ENCODE measurements at places on chromosomes 5 and 9. TPM values are rescaled to one million over a fixed set of nuclear protein-coding genes. Genes with fewer than 3 reads are reported as not detected.

DNA sequence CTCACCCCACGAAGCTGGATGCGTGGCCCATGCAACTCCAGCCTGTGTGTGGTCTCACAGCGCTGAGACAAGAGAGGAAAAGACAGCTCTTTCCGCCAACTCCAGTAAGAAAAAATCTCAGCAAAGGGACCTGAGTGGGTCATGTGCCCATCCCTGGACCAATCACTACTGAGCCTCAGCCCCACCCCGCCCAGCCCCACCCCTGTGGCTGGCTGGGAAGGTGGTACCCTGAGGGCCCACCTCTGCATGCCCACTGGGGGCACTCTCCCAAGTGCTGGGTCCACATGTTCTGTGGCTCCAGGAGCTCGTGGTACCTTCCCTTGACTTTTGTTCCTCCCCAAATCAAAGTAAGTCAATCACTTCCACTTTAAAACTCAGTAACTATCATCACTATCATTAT, 105.1 kb upstream of the SMIM23 start:
- no peak overlapping the region for H3K4me3 ChIP-seq
- no peak for DNase-seq
- no peaks in the 10 kb centered on the region for H3K36me3 ChIP-seq
- H3K4me1 ChIP-seq: no peaks in the 10 kb centered on the region
- H3K27ac ChIP-seq: no peak overlapping the region

DNA sequence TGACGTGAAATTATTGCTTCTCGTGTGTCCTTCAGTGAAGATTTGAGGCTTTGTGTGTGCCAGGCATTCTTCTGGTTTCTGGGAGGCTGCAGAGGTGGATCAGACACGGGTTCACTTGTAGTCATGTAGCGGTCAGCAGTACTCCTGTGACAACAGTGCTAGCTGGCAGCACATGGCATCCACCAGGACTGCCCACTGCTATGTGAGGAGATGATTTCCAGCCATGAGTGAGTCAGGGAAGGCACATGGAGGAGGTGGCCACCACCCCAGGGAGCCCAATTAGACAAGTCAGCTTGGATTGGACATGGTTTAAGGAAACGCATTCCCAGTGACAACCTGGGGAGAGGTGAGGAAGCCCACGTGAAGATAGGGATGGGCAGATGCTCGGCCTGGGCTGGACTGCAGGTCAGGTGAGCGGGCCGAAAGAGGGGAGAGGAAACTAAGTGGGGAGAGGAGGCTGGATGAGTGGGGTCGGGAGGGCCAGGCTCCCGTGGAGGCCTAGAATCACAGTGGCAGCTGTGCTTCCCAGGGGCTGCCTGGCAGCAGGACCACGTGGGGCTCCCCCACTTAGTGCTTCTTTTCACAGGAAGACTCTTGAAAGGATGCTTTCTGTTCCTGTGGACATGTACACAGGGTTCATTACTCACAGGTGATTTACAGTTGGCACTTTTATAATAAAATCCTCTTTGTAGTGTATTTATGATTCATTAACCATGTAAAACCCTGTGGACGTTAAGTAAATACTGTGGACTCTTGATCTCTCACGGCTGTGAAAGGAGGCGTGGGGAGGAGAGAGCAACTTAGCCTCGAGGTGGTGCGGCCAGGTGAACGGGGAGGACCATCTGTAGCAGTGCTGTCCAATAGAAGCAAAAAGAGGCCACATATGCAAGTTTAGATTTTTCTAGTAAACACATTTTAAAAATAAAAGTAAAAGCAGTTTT, 80.0 kb upstream of the OTULINL start:
- H3K27ac ChIP-seq: no peak overlapping the region
- H3K4me3 ChIP-seq: no peak overlapping the region
- H3K4me1 ChIP-seq: no peaks in the 10 kb centered on the region
- H3K27me3 ChIP-seq: no peaks in the 10 kb centered on the region

DNA sequence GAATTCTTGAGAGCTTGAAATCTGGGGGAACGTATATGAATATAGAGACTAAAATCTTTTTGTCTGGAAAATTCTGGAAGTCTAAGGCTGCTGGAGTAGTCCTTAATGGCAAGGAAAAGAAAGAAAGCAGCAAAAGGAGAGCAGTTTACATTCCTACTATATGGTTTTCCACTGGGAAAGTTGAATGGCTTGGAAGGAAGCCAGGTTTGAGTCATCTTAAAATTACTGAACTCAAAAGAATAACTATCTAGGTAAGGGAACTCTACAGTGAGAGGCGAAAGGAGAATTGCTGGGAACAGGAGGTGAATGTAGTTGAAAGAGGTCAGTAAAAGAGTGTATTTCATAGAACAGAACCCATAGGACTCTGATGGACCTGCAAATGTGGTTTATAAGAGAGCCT, 258.1 kb upstream of the EDIL3 start:
- H3K27me3 ChIP-seq: no peaks in the 10 kb centered on the region
- H3K4me3 ChIP-seq: no peak overlapping the region
- H3K4me1 ChIP-seq: no peaks in the 10 kb centered on the region
- no peak overlapping the region for H3K27ac ChIP-seq

- no peaks in the 10 kb centered on the region for H3K27me3 ChIP-seq
- no peak overlapping the region for H3K4me3 ChIP-seq
- H3K36me3 ChIP-seq: no peaks in the 10 kb centered on the region
- H3K4me1 ChIP-seq: no peaks in the 10 kb centered on the region
Measured at GRCh38 chr5:72486371-72486770, 20.8 kb downstream of the ZNF366 start.

GRCh38 chr5:94240134-94240533, 378.3 kb downstream of the KIAA0825 start:
- H3K27ac ChIP-seq: peak overlapping the region; percentile 21
- no peaks in the 10 kb centered on the region for H3K27me3 ChIP-seq
- no peaks in the 10 kb centered on the region for H3K36me3 ChIP-seq
- DNase-seq: no peak
- H3K4me3 ChIP-seq: no peak overlapping the region

- H3K4me1 ChIP-seq: no peaks in the 10 kb centered on the region
- no peak overlapping the region for H3K4me3 ChIP-seq
- H3K27me3 ChIP-seq: no peaks in the 10 kb centered on the region
- no peaks in the 10 kb centered on the region for H3K36me3 ChIP-seq
- no peak for DNase-seq
Measured at GRCh38 chr9:119159386-119159785, 209.8 kb downstream of the BRINP1 start.

DNA sequence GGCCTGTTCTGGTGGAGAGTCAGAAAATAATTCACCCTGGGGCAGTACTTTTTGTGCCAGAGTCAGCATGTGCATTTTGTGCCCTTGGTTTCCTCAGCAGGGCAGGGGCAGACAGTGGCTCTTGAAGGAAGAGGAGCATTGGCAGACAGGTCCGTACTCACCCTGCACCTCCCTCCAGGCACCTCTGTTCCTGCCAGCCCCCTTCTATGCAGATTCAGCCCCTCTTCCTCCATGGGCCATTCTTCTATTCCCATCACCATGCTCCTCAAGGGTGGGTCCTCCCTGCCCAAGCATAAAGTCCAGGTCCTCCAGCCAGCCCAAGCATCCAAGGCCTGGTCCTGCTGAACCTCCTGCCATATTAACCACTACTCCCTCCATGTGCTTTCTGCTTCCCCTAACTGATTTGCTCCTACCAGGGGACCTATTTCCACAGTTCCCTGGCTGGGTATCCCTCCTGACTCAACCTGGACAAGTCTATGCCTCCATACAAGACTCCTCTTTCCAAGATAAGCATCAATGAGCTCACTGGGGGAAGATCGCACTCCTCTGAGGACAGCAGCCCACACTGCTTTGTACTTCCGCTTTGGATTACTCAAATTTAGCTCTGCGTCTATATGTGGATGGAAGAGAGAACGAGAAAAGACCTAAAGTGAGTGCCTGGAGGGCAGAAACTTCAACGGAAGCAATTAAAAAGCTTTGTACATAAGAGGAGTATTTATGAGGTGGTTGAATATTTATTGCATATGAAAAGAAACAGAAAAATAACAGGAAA, 9.3 kb upstream of the ACSL6 start:
- H3K27me3 ChIP-seq: no peaks in the 10 kb centered on the region
- no peaks in the 10 kb centered on the region for H3K4me1 ChIP-seq
- no peak overlapping the region for H3K27ac ChIP-seq
- no peak for DNase-seq

DNA sequence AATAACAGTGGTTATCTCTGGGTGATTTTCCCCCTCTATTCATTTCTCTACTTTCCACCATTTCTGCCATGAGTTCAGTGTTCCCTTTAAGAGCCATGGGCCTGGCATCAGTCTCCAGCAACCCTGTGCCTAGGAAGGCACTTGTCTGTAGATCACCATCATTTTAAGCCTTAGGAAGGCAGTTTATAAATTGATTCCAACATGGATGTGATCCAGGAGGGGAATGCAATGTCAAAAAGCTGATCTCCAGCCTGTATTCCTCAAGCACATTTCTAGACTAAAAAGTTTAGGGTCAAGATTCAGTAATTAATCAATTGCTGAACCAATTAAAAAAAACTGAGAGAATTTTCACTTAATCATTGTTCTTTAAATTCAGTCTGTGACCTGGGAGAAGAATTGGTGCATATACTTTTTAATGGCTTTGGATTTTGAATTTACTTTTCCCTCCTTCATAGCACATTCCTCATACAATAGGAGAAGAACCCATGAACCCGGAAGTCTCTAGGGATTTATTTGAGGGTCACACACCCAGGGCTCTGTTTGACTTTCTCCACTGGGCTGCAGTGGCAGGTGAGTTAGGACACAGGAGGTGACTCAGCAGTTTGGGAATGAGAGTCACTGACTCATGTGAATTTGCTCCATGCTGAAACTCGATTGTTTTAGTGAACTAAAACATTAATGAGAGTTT, 6.1 kb upstream of the ERMP1 start:
- H3K27ac ChIP-seq: peak overlapping the region; percentile 32
- H3K36me3 ChIP-seq: no peaks in the 10 kb centered on the region
- H3K27me3 ChIP-seq: no peaks in the 10 kb centered on the region
- H3K4me3 ChIP-seq: no peak overlapping the region

GRCh38 chr5:126591549-126591948, 3.5 kb downstream of the ALDH7A1 start:
- H3K4me3 ChIP-seq: no peak overlapping the region
- no peak for DNase-seq
- no peaks in the 10 kb centered on the region for H3K36me3 ChIP-seq
- H3K27ac ChIP-seq: no peak overlapping the region
- peaks cover 33% of the 10 kb centered on the region for H3K4me1 ChIP-seq

DNA sequence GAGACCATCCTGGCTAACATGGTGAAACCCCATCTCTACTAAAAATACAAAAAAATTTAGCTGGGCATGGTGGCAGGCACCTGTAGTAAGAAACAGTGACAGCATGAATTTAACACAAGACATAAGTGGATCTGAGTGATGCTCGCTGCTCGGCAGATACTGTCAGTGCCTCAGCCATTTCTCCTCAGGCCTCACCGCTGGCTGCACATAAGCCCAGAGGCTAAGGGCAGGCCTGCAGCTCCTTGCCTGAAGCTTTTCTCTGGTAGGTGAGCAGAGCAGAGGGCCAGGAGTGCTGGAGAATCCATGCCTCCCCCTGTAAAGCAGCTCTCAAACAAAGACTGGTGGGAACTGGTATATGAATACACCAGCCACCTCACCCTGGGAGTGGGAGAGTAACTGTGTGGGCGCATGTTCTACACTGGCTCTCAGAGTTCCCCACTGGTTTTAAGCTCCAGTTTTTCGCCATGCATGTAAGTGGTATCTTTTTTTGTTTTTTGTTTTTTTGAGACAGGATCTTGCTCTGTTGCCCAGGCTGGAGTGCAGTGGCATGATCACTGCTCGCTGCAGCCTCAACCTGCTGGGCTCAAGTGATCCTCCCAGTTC, 10.3 kb upstream of the CD72 start:
- no peak overlapping the region for H3K27ac ChIP-seq
- H3K36me3 ChIP-seq: no peaks in the 10 kb centered on the region
- H3K4me1 ChIP-seq: no peaks in the 10 kb centered on the region
- no peak for DNase-seq

- H3K4me3 ChIP-seq: no peak overlapping the region
- H3K27ac ChIP-seq: no peak overlapping the region
- H3K27me3 ChIP-seq: no peaks in the 10 kb centered on the region
- no peaks in the 10 kb centered on the region for H3K4me1 ChIP-seq
Measured at GRCh38 chr9:131593936-131594665, 48.8 kb downstream of the PRRT1B start.

GRCh38 chr9:84493284-84493947, 152.9 kb upstream of the SLC28A3 start:
- H3K4me3 ChIP-seq: no peak overlapping the region
- H3K36me3 ChIP-seq: no peaks in the 10 kb centered on the region
- H3K4me1 ChIP-seq: no peaks in the 10 kb centered on the region
- H3K27ac ChIP-seq: no peak overlapping the region
- DNase-seq: no peak
- no peaks in the 10 kb centered on the region for H3K27me3 ChIP-seq

- no peak overlapping the region for H3K27ac ChIP-seq
- no peak overlapping the region for H3K4me3 ChIP-seq
- no peaks in the 10 kb centered on the region for H3K27me3 ChIP-seq
- DNase-seq: no peak
- no peaks in the 10 kb centered on the region for H3K4me1 ChIP-seq
- peaks cover 9% of the 10 kb centered on the region for H3K36me3 ChIP-seq
Measured at GRCh38 chr9:37943345-37944265, 39.7 kb upstream of the SLC25A51 start.

GRCh38 chr5:41682641-41683040, 172.2 kb upstream of the PLCXD3 start:
- no peak overlapping the region for H3K27ac ChIP-seq
- DNase-seq: no peak
- H3K4me1 ChIP-seq: no peaks in the 10 kb centered on the region
- H3K4me3 ChIP-seq: no peak overlapping the region
- no peaks in the 10 kb centered on the region for H3K36me3 ChIP-seq
- H3K27me3 ChIP-seq: no peaks in the 10 kb centered on the region

DNA sequence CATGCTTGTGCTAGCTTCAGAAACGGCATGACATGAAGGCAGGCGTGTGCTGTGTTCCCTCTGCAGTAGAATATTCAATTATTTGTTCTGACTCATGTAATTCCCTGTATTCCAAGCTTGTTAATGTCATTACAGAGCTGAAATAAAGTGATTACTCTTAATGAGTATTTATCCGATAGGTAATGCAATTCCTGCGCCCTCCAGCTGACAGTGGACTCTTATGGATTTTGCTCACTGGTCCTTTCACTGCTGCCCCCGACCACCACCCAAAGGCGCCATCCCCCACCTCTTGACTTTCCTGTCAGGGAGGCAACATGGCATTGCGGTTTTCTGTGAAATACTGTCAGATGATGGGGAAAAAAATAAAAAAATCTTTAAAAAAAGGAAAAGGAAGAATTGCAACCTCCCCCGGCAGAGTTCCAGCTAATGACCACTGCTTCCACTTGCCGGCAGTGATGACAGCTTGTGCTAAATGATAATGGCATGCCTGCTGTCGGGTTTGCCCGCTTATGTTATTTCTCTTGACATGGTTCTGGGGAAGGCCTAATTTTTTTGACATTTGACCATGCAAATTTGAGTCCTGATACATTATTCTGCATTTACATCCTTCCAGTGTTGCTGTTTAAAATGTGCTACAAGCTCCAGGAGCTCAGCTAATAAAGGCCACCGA, 335.3 kb upstream of the ADAMTS16 start:
- no peaks in the 10 kb centered on the region for H3K36me3 ChIP-seq
- H3K4me1 ChIP-seq: no peaks in the 10 kb centered on the region
- no peak for DNase-seq
- H3K27me3 ChIP-seq: no peaks in the 10 kb centered on the region

Gene SEC16A
- 21.7 TPM for total RNA-seq

Gene ELAVL2
- 0.19 TPM for total RNA-seq

Gene GABRP
- not detected for total RNA-seq

Gene LMX1B
- not detected for total RNA-seq

Gene ANGPTL2
- total RNA-seq: 2.7 TPM

Gene FOXD4L3
- not detected for total RNA-seq
